ENCODE measurements at places on chromosomes 4 and X.

GRCh38 chr4:24143741-24144140, 253.9 kb upstream of the PPARGC1A start:
- DNase-seq = no peak

- no peak for DNase-seq
Measured at GRCh38 chrX:17750436-17750835, 13.1 kb downstream of the SCML1 start.

DNA sequence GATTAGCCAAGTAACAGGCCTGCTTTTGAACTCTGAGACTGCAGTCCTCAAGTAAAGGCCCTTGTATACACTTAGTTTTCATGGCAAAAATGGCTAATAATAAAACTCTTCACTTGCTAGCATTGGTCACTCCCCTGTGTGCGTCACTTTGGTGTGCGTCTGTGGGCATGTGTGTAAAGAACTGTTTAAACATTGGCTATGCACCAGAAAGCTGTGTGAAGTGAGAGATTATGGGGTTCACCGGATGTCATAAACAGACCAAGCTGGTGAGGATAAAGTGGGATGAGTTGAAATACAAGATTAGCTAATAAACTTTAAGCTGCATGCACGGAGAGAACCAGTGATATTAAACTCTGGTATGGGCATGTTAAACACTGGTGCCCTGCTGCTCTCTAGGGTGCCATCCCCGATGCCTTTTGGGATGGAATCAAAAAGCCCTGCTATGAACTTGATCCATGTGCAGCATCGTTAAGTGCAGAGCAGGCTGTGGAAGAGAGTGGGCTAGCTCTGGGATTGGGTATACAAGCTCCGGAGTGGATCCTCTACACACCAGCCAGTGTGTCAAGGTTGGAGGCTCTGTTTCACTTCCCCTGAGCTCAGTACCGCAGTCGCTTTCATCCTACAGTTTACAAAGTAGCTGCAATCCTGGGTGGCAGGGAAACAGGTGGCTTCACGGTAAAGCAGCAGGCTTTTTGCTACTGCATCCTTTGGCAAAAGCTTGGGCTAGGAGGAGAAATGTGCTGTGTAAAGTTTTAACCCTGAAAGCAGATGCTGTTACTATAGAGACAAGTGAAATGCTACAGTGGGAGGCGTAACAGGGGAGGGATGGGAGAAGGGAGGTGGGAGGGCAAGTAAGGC, 108.3 kb upstream of the SLC4A4 start:
- DNase-seq = no peak

GRCh38 chr4:153205757-153206156, 1.5 kb downstream of the TRIM2 start:
- no peak for DNase-seq

DNA sequence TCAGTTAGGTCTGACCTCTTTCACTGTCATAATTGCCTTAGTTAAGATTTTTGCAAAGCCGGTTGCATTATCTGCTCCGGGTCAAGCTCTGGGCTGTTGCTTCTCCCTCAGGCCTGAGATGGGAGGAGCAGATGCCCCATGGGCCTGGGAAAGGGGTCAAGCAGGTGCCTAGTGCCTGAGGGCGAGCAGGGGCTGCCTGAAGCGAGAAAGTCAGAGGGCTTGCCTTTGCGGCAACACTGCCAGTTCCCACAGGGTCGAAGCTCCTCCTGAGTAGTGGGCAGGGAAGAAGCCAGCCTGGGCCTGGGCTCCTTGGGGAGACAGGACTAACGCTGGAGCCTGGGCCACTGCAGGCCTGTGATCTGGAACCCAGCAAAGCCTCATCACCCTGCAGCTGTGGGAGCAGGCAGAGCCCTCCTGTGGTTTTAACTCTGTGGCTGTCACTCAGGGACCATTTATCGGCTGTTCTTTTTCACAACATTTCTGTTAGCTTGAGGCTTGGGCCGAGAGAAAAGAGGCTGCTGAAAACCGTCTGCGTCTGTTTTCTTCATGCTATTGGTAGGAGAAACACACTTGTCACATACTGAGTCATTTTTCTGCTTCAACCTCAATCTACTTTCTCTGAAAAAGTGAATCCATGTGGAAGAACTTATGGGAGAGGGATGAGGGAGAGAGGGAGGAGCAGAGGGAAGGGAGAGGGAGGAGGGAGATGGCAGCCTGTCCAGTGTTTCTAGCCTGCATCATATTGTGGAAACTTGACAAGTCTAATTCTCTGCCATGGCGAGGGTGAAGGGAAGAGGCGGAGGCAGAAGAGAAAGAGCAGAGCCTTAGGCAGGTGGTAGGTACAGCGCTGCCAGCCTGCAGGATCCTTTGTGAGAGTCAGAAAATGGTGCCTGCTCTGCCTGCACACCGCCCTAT, 68.4 kb downstream of the RHOH start:
- DNase-seq = no peak

DNA sequence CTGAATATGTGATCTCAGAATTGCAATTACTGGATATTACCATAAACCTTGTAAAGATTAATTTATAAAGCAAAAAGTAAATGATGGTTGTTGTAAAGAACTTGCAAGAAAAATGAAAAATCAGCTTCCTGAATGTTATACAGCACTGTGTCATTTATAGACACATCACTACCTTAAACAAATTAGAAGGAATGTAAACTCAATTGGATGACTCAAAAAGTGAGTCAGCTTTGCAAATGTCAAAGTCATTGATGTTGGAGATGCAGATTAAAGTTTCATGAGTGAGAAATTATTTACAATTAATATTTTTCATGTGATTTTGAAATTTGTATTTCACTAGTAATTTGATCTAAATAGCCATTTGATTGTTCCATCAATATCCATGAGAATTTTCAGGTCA, 193.2 kb downstream of the RAPGEF2 start:
- DNase-seq = no peak

GRCh38 chr4:6085028-6085690, 66.9 kb upstream of the C4orf50 start:
- DNase-seq = no peak

DNA sequence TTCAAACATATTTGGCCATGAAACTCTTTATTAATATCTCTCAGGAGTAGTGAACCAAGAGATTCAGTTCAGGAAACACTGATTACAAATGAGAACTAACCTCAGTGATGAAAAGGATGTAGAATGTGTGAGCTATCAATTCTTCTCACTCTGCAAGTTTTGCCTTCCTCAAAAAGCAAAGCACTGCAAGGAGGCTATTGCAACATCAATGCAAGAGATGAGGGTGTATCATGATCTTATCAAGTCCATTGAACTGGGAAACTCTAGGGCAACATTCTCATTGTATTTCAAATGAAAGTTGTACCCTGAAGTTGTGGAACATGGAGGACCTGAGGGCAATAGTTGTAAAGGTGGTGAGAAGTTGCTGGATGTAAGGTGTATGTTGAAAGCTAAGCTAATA, 56.4 kb upstream of the VEGFC start:
- DNase-seq = no peak

DNA sequence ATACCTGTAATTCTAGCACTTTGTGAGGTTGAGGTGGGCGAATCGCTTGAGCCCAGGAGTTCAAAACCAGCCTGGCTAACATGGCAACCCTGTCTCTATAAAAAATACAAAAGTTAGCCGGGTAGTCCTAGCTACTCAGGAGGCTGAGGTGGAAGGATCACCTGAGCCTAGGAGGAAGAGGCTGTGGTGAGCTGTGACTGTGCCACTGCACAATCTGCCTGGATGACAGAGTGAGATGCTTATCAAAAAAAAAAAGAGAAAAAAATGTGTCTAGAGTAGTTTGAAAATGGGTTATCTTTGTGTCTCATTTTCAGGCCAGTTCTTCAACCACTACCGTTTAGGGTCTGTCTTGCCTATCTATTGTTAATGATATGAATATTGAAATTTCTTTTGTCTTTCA, 98.1 kb downstream of the EGF start:
- no peak for DNase-seq

- DNase-seq = no peak
Measured at GRCh38 chr4:38560340-38560739, 103.7 kb upstream of the KLF3 start.

DNA sequence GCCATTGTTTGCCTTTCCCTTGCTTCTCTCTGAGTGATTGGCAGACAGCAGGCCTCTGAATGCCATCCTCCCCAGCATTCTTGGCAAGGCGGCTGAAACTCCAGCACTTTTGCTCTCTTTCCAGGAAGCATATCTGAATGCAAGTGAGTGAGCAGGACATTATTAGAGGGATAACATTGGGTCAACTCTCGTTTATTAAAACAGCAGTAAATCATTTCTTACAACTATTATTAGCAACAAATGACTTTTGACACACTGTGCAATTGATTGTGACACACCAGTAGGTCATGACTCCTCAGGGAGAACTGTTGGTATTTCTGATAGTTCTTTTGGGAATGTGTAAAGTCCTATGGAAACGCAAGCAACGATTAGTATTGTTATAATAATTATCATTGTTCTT, 103.8 kb downstream of the EFNB1 start:
- DNase-seq = no peak

- no peak for DNase-seq
Measured at GRCh38 chr4:145879598-145879997, 59.0 kb downstream of the ZNF827 start.

GRCh38 chr4:3296651-3297050, 3.8 kb downstream of the RGS12 start:
- no peak for DNase-seq

GRCh38 chr4:113057891-113058290, 8.4 kb downstream of the ANK2 start:
- DNase-seq = no peak

DNA sequence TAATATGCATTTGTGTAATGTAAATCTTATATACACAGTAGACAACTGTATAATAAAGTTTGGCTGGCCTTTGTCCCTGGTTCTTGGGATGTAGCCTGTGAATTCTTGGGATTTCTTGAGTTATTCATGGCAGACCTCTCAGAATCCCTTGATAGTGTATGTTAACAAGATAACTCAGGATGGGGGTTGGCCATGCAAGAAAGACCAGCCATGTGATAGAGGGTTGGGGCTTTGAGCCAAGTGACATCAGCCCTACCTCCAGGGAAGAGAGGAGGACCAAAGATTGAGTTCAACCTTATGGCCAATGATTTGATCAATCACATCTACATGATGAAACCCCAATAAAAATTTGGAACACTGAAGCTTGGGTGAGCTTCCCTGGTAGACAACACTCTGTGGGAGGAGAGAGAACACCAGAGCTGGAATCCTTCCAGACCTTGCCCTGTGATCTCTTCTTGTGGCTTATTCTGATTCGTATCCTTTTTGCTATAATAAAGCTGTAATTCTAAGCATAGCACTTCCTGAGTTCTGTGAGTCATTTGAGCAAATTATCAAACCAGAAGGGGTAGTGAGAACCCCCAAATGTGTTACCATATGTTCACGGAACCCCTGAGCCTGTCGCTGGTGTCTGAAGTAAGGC, 11.3 kb downstream of the SLC2A9 start:
- no peak for DNase-seq

GRCh38 chr4:57233386-57233785, 123.2 kb upstream of the IGFBP7 start:
- no peak for DNase-seq

- DNase-seq = no peak
Measured at GRCh38 chr4:118716304-118716703, 31.1 kb downstream of the METTL14 start.

GRCh38 chrX:136128743-136129142, 18.6 kb upstream of the FHL1 start:
- no peak for DNase-seq

GRCh38 chr4:110501826-110502225, 25.9 kb downstream of the ENPEP start:
- DNase-seq = no peak

DNA sequence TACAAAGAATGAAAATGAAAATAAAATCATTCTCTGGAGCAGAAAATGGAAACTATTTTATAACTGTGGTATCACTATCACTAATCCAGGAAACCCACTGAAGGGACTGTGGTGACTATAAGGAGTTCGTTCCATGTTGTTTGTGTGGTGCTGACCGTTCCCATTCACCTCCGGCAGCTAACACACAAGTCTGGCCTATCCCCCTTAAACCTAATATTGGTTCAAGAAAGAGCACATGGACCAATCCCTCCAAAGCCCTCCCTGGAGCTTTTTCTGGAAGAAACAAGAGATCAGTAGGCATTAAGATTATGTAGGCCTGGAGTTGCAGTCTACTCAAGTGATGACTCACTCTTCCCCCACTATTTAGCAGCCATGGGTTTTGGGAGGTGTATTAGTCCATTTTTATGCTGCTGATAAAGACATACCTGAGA, 25.9 kb upstream of the FAM241A start:
- DNase-seq = no peak

GRCh38 chr4:123830930-123831329, 434.3 kb downstream of the SPRY1 start:
- DNase-seq = no peak

DNA sequence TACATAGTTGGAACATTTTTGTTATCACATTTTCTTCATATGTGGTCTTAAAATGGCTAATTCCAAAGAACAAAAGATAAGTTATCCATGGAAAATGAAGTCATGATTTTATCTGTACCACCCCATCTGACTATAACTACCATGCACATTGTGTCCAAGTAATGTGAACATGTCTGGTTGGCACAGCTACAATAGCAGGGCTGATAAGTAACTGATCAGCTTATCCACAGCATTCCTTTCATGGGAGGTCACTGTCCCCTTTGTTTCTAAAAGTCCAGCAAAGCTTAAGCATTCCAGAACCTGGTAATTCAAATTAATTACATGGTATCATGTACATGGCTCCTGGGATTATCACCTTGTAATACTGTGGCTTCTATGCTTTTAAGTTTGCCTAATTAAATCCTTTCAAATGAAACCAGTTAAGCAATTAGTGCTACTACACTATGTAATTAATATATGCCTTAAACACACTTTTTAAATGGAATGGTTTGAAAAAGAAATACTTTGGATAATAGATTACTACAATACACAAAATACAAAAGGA, 21.1 kb upstream of the SORBS2 start:
- no peak for DNase-seq

GRCh38 chr4:101256222-101256621, 91.1 kb downstream of the PPP3CA start:
- DNase-seq = no peak

GRCh38 chr4:127313767-127314166, 319.0 kb upstream of the INTU start:
- no peak for DNase-seq

- no peak for DNase-seq
Measured at GRCh38 chr4:70583952-70584834, 7.9 kb upstream of the AMBN start.

GRCh38 chr4:31896349-31896748, 1176.2 kb downstream of the PCDH7 start:
- DNase-seq = no peak

- no peak for DNase-seq
Measured at GRCh38 chr4:185384061-185384460, 11.7 kb downstream of the LRP2BP start.

GRCh38 chr4:53132132-53132891, 233.5 kb downstream of the SCFD2 start:
- no peak for DNase-seq

DNA sequence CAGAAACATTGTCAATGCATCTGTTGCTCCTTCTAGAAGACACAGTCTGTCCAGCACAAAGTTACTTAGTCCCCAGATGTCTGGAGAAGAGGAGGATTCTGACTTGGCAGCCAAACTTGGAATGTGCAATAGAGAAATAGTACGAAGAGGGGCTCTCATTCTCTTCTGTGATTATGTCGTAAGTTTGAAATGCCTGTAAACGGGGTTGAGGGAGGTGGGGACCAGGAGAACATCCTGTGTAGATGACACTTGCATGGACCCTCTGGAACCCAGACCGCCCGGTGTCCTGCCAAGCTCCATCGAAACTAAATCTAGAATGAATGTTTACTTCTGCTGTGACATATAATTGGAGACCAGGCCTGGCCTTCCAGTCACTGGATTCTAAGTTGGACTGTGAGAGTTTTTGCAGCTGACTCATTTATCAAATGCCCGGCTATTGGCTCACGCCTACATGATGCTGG, 45.0 kb upstream of the MSANTD1 start:
- DNase-seq = no peak
